GM12864 (cell line): ENCODE measurements at places on chromosomes 2 and 18.
A peak's percentile ranks its signal among the peaks of the same experiment; 100 is the strongest.

GRCh38 chr2:239349453-239350135, 51.2 kb downstream of the HDAC4 start:
- no peak for DNase-seq

GRCh38 chr2:1739961-1740715, 4.2 kb downstream of the PXDN start:
- DNase-seq = no peak

DNA sequence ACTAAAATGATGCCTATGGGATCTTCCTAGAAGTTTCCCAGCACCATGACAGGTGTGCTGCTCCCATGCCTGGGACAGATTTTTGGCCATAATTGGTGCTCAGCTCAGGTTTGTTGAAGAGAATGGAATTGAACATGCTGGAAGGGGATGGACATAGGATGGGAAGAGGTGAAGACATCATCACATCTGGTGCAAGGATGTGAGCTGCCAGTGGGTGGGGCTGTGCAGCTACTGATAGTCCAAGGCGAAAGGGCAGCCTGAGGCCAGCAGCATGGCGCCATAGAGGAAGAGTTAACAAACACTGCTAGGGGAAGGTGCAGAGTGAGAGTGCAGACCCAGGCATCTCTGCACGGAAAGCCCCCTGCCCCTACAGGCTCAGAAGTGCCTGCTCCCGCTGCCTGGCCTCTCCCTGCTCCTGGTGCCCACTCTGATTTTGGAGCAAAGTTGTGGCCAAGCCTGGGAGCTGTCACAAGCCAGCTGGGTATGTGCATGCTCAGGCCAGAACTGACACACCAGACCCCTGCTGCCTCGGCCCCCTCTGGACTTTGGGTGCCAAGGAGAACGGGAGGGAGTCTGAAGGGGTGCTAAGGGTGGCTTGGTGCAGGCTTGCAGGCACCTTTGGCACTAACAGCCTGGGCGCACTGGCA, 178.6 kb downstream of the ZBTB7C start:
- no peak for DNase-seq

DNA sequence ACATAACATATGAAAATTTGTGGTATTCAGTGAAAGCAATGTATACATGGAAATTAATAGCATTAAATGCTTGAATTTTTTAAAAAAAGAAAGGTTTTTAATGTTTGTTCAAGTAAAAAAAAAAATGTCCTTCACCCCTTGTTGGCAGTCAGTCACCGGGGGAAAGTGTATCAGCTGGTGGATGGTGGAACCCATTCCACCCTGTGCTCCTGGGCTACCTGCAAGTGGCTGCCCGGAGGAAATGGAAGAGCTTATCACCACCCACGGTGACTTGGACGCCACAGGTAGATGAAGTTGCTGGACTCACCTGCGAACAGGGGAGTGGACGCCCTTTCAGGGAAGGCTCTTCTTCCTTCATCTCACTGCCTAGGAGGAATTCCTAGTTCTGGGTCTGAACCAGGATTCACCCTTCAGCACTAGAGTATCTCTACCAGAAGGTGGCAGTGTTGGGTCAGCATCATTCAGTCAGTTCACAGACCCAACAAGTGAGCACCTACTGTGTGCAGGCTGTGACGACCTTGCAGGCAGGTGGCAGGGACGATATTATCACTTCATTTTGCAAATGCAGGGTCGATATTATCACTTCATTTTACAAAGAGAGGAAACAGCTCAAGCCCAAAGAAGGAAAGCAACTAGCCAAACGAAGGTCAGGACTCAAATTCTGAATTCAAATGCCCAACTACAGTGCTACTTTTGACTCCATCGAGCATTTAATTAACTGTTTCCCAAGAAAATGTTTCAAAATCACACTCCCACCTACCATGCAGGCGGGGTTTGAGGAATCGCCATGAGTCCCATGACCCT, 35.8 kb downstream of the CIB4 start:
- peak; percentile 12 for DNase-seq

DNA sequence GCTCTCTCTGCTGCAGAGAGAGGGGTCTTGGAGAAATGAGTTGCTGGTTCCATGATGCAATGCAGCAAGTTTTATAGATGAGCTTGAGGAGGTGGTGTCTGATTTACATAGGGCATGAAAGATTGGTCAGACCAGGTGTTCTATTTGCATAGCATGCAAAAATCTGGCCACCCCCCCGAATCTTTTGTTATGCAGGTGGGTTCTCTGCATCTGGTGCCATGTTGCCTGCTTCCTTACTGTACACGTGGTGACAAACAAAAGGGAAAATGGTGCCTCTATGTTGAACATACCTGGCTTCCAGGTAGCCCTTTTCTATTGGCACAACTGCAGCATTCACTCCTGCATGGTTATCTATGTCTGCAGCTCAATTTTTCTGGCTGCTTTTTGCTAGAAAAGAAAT, 169.4 kb downstream of the GALNT1 start:
- no peak for DNase-seq

DNA sequence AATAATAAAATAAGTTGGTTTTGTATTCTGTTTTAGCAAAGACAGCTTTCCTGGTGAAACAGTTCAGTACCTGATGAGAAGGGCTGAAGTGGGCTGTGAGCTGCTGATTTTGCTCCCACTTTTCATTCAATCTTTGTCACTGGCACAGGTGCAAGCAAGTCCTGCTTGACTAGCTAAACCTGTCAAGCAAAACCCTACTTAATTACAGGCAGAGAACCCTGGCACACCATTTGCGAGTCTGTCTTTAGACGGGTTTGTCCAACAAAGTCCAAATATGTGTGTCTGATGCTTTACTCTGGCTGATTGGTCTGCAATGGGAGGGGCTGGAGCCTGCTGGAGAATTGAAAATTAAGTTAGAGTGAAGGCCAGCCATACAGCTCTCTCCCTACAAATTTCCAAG, 267.2 kb downstream of the EPHA4 start:
- DNase-seq = no peak

- DNase-seq = no peak
Observed at GRCh38 chr2:82494739-82495138, 1964.3 kb downstream of the SUCLG1 start.

- DNase-seq = peak; percentile 95
Observed at GRCh38 chr2:25420820-25421237, 79.1 kb upstream of the DNMT3A start.

- DNase-seq = no peak
Observed at GRCh38 chr2:12717191-12718014, 667 bp downstream of the TRIB2 start.

- DNase-seq = no peak
Observed at GRCh38 chr2:134097740-134098139, 156.1 kb upstream of the MGAT5 start.

GRCh38 chr2:24743924-24744323, 49.3 kb downstream of the PTRHD1 start:
- no peak for DNase-seq

GRCh38 chr2:121018136-121019061, 266.6 kb downstream of the TFCP2L1 start:
- no peak for DNase-seq

- no peak for DNase-seq
Observed at GRCh38 chr2:23705771-23706612, 220.9 kb downstream of the ATAD2B start.

DNA sequence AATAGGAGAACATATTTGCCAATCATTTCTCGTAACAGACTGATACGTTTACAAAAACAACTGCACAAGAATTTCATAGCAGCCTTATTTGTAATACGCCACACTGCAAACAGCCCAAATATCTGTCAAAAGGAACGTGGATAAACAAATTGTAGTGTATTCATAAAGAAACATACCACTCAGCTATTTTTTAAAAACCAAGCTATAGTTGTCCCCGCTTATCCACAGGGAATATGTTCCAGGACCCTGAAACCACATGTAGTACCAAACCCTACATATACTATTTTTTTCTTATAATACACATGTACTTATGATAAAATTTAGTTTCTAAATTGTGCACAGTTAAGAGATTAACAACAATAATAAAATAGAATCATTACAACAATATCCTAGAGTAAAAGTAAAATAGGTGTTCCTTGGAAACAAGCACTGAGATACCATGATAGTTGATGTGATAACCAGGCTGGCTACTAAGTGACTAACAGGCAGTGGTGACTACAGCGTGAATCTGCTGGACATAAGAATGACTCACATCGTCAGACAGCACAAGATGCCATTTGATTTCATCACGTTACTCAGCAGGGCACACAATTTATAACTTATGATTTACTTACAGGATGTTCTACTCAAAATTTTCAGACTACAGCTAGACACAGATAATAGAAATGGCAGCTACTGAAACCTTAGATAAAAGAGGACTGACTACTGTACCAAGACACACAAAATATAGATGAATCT, 367.4 kb downstream of the NCKAP5 start:
- DNase-seq = no peak

- no peak for DNase-seq
Observed at GRCh38 chr2:65278531-65278981, 50.9 kb downstream of the ACTR2 start.

DNA sequence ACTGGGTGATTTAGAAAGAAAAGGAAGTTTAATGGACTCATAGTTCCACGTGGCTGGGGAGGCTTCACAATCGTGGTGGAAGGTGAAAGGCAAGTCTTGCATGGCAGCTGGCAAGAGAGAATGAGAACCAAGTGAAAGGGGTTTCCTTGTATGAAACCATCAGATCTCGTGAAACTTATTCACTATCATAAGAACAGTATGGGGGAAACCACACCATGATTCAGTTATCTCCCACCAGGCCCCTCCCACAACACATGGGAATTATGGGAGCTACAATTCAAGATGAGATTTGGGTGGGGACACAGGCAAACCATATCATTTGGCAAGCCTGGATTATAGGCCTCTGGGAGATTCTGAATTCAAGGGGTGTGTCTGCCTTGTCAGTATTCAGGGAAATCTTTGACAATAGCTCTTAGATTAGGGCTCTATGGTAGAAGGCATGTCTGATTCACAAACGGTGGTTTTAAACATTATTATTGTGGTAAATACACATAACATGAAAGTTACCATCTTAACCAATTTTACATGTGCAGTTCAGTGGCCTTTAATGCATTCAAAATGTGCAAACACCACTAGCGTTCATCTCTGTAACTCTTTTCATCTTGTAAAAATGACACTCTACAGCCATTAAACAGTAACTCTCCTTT, 15.3 kb upstream of the PLB1 start:
- DNase-seq = no peak

DNA sequence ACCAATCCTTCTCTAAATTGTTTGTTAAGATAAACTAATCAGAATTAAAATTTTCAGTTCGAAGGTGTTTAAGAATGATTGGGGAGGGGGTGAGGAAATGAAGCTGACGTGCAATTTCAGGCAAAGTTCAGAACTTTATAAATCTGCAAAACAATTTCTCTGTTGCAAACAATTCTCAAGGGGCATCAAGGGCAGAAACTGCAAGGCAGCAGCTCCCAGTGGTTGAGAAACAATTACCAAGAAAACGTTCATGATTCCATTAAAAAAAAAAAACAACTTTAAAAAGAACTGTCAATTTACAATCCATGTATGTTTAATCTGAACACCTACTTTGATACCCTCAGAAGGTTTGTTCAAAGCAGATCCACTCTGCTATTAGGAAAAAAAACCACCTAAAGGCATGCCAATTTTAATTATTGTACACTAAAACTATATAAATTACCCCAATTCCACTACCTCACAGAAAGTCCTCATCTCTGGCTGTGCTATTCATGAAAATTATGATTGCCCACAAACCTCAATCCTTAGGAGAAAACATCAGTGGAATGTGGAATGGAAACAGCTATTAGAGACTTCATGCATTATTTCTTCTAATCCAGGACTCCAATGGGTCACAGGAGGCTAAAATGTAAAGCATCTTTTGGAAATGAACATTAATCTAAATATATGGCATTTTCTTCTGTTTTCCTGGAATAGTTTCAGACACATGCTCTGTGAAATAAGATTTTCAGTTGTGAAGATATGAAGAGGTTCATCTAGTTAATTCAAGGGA, 119.9 kb upstream of the ACVR1C start:
- no peak for DNase-seq

DNA sequence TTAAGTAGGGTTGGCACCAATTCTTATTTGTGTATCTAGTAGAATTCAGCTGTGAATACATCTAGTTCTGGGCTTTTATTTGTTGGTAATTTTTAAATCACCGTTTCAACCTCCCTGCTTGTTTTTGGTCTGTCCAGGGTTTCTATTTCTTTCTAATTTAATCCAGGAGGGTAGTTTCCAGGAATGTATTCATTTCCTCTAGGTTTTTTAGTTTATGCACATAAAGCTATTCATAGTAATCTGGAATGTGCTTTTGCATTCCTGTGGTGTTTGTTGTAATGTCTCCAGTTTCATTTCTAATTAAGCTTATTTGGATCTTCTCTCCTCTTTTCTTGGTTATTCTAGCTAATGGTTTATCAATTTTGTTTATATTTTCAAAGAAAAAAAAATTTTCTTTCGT, 1361.8 kb upstream of the DDX18 start:
- no peak for DNase-seq

DNA sequence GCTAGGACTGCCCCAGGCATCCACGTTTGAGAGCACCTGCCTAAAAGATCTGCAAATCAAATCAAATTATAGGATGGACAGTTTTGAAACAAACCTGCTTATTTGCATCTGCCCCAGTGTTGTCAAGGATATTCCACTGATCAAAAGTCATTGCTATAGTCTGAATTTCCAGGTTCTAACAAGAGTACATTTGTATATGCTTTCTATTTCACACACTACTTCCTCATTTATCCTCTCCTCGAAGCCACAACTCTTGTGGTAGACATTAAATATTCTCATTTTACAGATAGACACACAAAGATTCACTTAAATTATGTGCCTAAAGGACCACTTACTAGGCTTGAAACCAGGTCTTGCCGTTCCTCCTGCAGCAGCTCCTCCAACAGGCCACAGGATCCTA, 11.9 kb upstream of the TET3 start:
- DNase-seq = peak; percentile 45

- DNase-seq = no peak
Observed at GRCh38 chr2:182761903-182762302, 45.8 kb downstream of the DNAJC10 start.

DNA sequence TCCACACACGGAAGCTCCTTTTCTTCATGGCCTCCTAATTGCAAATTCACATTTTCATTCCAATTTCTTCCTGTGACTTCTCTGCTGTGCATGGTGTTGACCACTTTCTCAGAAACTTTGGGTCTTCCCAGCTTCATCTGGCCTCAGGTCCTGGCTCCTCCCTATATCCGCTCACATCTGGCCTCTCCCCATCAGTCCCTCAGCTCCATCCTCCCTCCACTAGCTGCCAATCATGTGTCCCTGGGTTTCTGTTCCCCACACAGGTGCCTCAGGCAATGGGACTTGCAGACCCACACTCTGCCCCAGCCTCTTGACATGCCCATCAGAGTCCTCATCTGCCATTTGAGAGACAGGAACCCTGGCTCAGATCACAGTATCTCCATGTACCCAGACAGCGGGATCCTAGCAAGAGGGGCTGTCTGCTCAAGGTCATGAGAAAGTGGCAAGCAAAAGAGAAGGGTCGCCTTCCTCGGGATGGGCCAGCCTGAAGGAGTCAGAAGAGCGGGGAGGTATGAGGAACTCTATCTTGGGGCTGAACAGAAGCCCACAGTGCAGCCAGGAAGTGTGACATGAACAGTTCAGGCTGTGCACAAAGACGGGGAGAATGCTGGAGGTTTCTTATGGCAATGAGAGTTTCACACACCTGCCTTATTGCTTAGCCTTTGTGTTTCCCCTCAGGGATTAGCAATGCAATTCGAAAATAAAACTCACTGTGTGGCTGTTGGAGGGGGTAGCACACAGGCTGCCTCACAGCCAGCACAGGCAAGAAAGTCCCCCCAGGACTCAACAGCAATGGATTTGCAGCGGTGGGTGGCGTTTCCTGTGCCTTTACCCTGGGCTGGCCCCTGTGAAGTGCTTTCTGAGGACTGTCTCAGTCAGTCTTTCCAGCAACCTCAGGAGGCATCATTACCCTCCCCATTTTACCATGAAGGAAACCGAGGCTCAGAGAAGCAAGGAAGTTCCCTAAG, 69.5 kb downstream of the COPS8 start:
- peak; percentile 31 for DNase-seq

- no peak for DNase-seq
Observed at GRCh38 chr2:129935118-129935517, 44.3 kb upstream of the RAB6C start.
